NCI-H1930 (cell line): ENCODE measurements at places on chromosomes 7 and 10.

- no peak for DNase-seq
Measured at GRCh38 chr7:128838981-128839731, 8.9 kb downstream of the FLNC start.

DNA sequence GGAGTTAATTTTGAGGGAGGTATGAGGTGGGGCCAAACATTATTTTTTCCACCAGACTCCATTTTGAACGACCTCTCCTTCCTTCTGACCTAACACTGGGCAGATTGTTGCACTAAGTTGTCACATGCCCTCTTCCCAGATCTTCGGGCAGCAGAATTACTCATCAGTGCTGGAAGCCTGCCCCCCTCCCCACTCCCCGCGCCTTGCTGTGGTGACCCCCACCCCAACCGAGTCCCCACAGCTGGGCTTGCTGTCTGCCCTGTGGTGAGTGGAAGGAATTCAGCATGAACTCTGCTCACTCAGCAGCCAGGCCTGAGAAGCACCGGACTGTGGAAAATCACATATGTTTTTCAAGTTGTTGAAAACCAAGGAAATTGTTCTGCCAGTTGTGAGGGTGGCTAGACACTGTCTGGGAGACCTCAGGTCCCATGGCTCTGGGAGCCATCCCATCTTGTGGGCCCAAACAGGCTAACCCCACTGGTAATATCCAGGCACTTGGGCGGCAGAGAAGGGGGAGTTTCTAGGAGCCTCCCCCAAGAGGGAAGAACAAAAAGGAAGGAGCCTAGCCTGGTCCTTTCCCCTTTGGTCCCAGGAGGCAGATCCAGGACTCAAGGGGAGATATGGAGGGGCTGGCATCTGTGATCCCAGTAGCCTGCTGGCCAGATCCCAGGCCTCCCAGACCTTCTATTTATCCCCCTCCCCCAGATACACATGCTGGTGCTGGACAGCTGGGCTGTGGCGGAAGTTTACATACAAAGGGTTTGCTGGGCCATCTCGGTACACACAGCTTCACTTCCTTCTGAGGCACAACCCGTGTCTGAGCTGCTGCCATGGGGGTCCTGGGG is 3.5 kb upstream of the AEBP1 start:
- DNase-seq: no peak

GRCh38 chr10:80273523-80274170 is 15.8 kb downstream of the MAT1A start:
- DNase-seq: no peak

DNA sequence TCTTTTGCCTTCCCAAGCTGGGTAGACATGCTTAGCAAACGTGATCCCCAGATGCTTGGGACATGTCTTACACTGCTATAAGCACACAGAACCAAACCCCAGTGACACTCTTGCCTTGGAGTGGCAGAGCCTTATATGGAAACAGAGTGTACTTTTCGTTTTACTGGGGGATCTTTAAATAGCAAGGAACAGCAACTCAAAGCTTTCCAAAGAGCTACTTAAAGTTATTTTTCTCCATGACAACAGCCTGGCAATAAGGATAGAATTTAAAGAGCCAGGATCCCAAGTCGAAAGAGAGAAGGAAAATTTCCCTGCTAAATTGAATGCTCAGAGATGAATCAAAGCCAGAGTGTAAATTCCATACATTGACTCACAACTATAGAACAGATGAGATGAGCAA is 67.8 kb downstream of the ZNF365 start:
- DNase-seq: no peak

GRCh38 chr7:151709141-151710038 is 167.5 kb downstream of the PRKAG2 start:
- DNase-seq: no peak

- peak; percentile 68 for DNase-seq
Measured at GRCh38 chr10:77160679-77161078, 476.9 kb downstream of the KCNMA1 start.

- no peak for DNase-seq
Measured at GRCh38 chr10:98267894-98268693, at the start of gene LOXL4. LOXL4 (minus strand) TSS chr10:98268194; CDS start chr10:98263019, 5,175 bp downstream.

DNA sequence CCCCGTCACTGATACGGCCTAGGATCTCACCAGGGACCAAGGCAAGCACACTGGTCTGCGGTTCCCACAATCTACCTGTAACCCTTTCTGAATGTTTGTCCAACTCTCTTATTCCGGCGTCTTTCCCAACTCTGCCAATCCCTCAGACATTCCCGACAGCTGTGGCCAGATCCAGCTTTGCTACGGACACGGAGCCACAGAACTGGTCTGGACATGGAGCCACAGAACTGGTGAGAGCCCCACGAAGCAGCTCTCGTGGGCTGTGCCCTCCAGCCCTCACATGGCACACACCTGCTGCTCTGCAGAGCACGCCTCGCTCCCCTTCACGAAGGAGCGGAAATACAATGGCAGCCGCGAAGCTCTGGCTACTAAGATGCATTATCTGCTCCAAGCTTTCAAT is 376.8 kb downstream of the DNAJB6 start:
- no peak for DNase-seq

DNA sequence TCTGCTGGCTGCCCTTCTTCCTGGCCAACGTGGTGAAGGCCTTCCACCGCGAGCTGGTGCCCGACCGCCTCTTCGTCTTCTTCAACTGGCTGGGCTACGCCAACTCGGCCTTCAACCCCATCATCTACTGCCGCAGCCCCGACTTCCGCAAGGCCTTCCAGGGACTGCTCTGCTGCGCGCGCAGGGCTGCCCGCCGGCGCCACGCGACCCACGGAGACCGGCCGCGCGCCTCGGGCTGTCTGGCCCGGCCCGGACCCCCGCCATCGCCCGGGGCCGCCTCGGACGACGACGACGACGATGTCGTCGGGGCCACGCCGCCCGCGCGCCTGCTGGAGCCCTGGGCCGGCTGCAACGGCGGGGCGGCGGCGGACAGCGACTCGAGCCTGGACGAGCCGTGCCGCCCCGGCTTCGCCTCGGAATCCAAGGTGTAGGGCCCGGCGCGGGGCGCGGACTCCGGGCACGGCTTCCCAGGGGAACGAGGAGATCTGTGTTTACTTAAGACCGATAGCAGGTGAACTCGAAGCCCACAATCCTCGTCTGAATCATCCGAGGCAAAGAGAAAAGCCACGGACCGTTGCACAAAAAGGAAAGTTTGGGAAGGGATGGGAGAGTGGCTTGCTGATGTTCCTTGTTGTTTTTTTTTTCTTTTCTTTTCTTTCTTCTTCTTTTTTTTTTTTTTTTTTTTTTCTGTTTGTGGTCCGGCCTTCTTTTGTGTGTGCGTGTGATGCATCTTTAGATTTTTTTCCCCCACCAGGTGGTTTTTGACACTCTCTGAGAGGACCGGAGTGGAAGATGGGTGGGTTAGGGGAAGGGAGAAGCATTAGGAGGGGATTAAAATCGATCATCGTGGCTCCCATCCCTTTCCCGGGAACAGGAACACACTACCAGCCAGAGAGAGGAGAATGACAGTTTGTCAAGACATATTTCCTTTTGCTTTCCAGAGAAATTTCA is 1.7 kb downstream of the ADRB1 start:
- no peak for DNase-seq

DNA sequence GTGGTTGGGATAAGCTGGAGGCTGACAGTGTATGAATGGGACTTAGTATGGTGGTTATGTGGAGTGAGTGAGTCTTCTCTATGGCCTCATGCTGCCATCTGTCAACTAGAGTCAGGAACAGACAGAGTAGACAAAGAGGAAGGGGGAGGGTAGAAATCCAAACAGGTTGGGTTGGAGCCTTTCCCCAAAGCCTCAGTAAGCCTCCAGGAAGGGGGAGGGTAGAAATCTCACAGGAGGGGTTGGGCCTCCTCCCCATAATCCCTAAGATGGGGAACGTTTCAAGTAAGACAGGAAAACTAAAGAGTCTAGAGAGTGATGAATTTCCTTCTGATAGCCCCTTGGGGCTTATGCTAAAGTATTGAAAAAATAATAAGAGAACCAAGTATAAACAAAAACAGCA is 2.0 kb upstream of the AKR1B15 start:
- no peak for DNase-seq

GRCh38 chr7:106254525-106255116 is 30.2 kb downstream of the NAMPT start:
- DNase-seq: no peak

DNA sequence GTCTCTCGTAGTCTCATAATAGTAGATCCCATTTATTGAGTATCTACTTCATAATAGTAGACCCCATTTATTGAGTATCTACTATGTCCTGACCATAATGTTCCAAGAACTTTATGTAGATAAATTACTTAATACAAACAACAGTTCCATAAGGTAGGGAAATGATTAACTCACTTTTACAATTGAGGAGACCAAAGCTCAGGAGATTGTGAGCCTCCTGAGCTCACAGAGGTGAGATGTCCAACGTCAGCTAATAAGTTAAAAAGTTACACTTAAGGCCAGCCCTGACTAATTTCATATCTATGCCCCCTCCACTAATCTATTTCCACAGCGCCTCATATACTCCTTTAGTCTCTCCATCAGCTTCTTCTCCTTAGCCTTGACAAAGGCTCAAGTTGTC is 17.5 kb upstream of the GGCT start:
- no peak for DNase-seq

DNA sequence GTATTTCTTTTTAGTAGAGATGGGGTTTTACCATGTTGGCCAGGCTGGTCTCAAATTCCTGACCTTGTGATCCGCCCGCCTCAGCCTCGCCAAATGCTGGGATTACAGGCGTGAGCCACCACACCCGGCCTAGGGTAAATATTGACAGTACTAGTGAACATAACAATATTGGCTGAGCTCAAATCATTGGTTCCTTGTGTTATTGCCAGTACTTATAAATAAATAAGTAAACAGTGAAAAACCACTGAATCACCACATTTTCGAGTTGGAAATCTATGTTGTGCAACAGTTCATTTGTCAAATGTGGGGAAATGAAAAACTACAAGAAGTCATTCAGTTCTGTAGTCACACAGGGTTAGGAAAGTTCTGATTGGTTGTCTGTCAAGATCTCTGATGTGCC is 15.8 kb downstream of the RPP30 start:
- DNase-seq: no peak

DNA sequence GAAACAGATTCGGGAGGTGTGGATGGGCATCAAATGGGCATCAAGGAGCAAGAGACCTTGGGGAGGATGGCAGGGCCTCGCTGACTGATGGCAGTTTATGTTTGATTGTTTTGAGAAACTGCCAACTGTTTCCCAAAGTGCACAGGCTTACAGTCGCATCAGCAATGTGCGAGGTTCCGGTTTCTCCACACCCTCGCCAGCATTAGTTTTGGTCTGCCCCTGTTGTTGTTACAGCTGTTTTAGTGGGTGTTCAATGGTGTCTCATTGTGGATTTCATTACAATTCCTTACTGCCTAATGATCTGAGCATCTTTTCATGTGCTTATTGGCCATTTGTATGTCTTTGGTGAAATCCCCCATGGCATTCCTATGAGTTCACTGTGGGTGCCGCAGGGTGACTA is 24.4 kb downstream of the AKR1E2 start:
- DNase-seq: no peak

DNA sequence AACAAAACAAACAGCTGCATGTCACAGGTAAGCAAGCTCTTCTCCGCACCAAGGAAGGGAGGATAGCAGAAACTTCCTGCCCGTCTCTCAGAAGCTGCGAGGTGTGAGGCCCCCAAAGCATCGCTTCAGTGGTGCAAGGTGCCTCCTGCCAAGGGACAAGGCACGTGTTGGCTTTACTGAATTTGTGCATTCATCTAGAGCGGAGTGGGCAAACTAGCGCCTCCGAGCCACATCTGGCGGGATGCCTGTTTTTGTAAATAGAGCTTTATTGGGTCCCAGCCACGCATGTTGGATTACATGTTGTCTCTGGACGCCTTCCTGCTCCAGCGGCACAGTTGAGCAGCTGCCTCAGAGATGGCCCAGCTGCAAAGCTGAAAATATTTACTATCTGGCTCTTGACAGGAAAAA is 27.7 kb downstream of the PHYH start:
- DNase-seq: no peak

DNA sequence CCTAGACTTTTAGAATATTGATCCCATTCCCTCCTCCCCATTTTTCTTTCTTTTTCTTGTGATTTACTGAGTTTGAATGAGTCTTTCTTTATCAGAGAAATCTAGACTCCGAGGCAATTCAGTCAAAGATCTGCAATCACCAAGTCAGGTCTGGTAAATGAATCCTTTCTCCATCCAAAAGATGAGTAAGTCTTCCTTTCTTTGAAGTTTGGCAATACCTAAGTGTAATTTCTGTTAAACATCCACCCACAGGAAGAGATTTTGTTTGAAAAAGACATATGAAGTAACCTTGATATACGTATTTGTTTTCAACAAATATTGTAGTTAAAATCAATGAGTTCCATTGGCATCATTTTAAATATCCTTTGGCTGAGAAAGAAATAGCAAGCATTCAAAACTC is 58.3 kb downstream of the SLC39A12 start:
- DNase-seq: no peak
